ENCODE measurements at places on chromosomes 7 and 10.

- no peak for DNase-seq
These were observed 100.6 kb downstream of the DYNC2I1 start for GRCh38 chr7:158956805-158957509.

- DNase-seq = no peak
These were observed 148.4 kb downstream of the PLXDC2 start for GRCh38 chr10:19964625-19965024.

- peak; percentile 61 for DNase-seq
These were observed 2.1 kb downstream of the KIF5B start for GRCh38 chr10:32054094-32054493.

GRCh38 chr7:67918158-67918557, 921.5 kb downstream of the TYW1 start:
- no peak for DNase-seq

DNA sequence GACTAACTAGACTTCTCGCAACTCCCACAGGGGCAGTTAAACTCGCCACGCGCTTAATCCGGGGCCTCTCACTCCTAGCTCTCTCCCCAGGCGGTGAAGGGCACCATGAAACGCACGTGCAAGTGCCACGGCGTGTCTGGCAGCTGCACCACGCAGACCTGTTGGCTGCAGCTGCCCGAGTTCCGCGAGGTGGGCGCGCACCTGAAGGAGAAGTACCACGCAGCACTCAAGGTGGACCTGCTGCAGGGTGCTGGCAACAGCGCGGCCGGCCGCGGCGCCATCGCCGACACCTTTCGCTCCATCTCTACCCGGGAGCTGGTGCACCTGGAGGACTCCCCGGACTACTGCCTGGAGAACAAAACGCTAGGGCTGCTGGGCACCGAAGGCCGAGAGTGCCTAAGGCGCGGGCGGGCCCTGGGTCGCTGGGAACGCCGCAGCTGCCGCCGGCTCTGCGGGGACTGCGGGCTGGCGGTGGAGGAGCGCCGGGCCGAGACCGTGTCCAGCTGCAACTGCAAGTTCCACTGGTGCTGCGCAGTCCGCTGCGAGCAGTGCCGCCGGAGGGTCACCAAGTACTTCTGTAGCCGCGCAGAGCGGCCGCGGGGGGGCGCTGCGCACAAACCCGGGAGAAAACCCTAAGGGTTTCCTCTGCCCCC, 19.5 kb downstream of the WNT8B start:
- peak; percentile 63 for DNase-seq

DNA sequence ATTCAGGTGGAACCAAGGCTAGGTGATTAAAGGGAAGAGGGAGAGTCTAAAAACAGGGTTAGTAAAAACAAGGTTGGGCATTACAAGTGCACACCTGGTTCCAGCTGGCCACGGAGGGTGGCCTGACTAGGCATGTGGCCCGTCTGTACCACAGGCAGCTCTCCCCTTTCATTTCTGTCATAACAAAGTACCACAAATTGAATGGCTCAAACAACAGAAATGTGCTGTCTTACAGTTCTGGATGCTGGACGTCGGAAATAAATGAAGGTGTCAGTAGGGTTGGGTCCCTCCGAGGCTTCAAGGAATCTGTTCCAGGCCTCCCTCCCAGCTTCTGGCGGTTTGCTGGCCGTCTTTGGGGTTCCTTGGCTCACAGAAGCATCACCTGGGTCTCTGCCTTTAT, 13.4 kb upstream of the WDR86 start:
- no peak for DNase-seq
